ENCODE measurements at places on chromosomes 12 and 14. TPM values are rescaled to one million over a fixed set of nuclear protein-coding genes. Genes with fewer than 3 reads are reported as not detected.

DNA sequence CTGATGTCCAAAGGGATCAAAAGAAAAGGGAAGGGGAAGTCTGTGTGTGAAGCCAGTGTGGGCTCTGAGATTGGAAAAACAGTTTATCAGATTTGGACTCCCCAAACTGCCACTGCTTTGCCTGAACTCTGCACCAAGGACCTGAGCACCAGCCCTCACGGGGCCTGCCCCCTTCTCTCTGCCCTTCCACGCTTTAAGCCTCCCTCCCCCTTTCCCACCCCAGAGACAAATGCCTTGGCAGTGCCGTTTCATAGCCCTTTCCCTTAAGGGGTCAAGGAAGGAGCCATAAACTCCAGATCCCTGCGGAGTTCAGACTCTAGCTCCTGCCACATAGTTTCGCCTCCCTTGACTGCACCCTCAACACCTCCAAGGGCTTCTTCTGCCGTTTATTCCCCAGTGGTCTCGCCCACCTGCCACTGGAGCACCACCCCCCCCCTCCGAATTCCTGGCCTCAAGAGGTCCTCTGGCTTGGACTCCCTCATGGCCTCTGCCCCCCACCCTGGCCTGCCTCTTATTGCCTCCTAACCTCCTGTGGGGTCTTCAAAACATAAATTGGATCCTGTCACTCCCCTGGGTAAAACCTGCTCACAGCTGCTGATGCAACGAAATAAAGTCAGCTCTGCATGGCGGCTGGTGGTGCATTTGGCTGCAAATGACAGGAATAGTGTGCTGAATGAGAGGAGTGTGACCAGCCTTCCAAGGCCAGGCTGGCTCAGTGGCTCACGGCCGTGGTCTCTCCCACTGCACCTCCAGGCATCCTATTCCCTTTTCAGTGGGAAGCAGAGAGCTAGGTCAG is 18.8 kb downstream of the SLC25A29 start:
- H3K27ac ChIP-seq: no peak overlapping the region
- no peak overlapping the region for H3K4me3 ChIP-seq
- DNase-seq: no peak
- no peaks in the 10 kb centered on the region for H3K27me3 ChIP-seq

DNA sequence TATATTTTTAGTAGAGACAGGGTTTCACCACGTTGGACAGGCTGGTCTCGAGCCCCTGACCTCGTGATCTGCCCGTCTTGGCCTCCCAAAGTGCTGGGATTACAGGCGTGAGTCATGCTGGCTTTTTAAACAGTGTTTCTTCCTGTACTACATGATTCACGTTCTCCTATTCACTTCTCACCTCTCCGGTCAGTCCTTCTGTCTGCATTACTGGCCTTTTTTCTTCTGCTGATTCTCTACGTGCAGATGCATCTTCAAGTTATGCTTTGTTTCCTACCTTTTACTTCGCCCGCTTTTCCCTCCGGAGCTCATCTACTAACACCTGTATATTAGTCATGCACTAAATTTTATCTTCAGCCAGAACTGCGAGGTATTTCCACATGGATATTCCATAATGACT is 296.2 kb upstream of the FLRT2 start:
- H3K27me3 ChIP-seq: no peaks in the 10 kb centered on the region
- no peaks in the 10 kb centered on the region for H3K4me1 ChIP-seq
- no peak overlapping the region for H3K27ac ChIP-seq

GRCh38 chr12:59370933-59371332 is 224.9 kb upstream of the SLC16A7 start:
- DNase-seq: no peak
- H3K4me3 ChIP-seq: no peak overlapping the region
- no peak overlapping the region for H3K27ac ChIP-seq
- H3K36me3 ChIP-seq: no peaks in the 10 kb centered on the region
- H3K27me3 ChIP-seq: no peaks in the 10 kb centered on the region
- no peaks in the 10 kb centered on the region for H3K4me1 ChIP-seq

GRCh38 chr12:30640392-30640791 is 55.3 kb downstream of the IPO8 start:
- H3K36me3 ChIP-seq: peaks cover 35% of the 10 kb centered on the region
- H3K27me3 ChIP-seq: no peaks in the 10 kb centered on the region
- H3K4me3 ChIP-seq: no peak overlapping the region

DNA sequence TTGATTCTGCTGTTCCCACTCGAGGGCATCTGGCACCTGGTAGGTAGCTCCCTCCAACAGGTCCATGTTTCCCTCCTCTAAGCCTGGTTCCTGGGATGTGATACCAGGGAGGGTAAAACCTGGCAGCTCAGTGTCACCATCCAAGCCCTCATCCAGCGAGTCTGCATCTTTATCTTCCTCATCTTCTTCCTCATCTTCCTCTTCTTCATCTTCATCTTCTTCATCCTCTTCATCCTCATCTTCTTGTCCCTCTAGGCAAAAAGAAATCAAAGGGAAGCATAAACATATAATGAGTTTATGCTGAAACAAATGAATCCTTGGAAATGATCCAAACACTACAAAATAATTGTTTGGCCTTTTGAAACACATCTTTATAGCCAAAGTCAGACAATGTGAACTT is 55.3 kb downstream of the ARMH4 start:
- H3K27ac ChIP-seq: no peak overlapping the region
- no peak overlapping the region for H3K4me3 ChIP-seq
- no peaks in the 10 kb centered on the region for H3K27me3 ChIP-seq
- H3K36me3 ChIP-seq: no peaks in the 10 kb centered on the region

DNA sequence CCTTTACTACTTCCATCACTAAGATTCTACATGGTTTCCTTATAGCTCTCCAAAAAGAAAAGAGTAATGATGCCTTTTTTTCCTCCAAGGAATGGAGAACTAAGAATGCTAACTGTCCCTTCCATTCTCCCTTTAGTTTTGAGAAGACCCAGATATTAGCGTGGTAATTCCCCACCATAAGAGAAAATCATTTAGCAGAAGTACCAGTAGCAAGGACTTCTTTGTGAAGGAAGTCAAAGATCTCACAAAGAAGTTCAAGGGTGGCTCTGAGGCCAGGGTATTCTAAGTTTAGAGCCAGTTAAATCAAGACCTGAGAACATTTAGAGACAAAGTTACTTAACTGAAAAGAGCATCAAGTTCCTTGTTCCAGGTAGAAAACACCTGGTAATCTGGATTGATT is 7.3 kb downstream of the USP15 start:
- no peaks in the 10 kb centered on the region for H3K27me3 ChIP-seq
- no peaks in the 10 kb centered on the region for H3K36me3 ChIP-seq
- peaks cover 33% of the 10 kb centered on the region for H3K4me1 ChIP-seq
- no peak overlapping the region for H3K4me3 ChIP-seq
- H3K27ac ChIP-seq: no peak overlapping the region

DNA sequence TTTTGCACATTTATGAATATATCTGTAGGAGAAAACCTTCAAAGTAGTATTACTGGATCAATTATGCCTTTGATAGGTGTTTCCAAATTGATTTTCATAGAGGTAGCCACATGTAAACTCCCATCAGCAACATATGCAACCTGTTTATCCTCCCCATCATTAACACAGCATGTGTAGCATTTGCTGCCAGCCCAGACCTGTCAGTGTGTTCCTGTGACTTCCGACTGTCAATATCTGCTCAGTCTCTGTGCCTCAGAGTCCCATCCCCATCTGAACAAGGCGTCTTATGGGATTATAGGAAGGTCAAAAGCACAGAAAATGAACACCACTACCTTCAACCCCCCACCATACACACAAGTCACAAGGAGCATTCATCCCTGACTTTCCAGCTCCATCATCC is 9.5 kb upstream of the CAPRIN2 start:
- no peaks in the 10 kb centered on the region for H3K27me3 ChIP-seq
- no peaks in the 10 kb centered on the region for H3K4me1 ChIP-seq
- H3K4me3 ChIP-seq: no peak overlapping the region
- no peaks in the 10 kb centered on the region for H3K36me3 ChIP-seq
- no peak overlapping the region for H3K27ac ChIP-seq

GRCh38 chr12:104122298-104122697 is 15.7 kb downstream of the NFYB start:
- H3K4me3 ChIP-seq: no peak overlapping the region
- no peak overlapping the region for H3K27ac ChIP-seq
- no peaks in the 10 kb centered on the region for H3K27me3 ChIP-seq
- no peak for DNase-seq
- H3K36me3 ChIP-seq: peaks cover 6% of the 10 kb centered on the region
- no peaks in the 10 kb centered on the region for H3K4me1 ChIP-seq

DNA sequence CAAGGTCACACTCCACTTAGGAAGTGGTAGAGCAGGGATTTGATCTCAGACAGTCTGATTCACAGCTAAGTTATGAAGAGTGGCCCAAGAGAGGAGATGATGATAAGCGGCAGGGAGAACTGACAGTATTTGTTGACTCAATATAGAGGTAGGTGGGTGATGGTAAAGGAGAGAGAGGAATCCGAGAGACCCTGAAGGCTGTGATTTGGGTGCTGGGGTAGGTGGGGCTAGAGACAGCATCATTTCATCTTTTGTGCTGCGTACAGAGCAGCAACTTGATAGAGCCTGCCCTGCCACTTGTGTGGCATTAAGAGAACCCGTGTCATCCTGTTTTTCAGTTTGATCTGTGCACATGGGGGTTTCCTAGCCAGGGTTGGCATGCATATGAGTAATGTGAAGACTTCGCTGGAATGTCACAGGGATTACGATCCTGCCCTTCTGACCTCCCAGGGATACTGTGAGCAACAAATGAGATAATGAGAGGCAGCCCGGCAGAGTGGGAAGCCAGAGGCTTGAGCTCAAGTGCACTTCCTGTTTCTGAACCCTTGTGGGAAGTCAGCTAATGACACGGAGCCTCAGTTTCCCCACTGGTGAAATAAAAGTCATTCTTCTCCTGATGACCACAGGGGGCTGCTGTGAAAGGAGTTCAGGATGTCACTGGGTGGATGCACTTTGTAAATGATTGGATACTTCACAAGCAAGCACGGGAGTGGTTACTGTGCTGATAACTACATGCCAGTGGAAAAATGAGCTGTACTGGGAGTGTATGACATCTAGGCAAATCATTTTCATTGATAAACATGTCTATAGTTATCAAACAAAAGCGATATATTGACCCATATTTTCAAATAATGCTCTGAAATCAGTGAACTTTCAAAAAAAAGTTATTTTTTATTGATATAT is 59.5 kb upstream of the IGF1 start:
- DNase-seq: no peak
- H3K27ac ChIP-seq: no peak overlapping the region
- H3K4me3 ChIP-seq: no peak overlapping the region

GRCh38 chr12:62917926-62918325 is 17.0 kb downstream of the PPM1H start:
- DNase-seq: no peak
- no peaks in the 10 kb centered on the region for H3K36me3 ChIP-seq
- no peak overlapping the region for H3K27ac ChIP-seq
- no peaks in the 10 kb centered on the region for H3K27me3 ChIP-seq
- no peak overlapping the region for H3K4me3 ChIP-seq

- H3K27ac ChIP-seq: no peak overlapping the region
- H3K36me3 ChIP-seq: no peaks in the 10 kb centered on the region
- H3K27me3 ChIP-seq: peaks cover 18% of the 10 kb centered on the region
- peaks cover 26% of the 10 kb centered on the region for H3K4me1 ChIP-seq
- H3K4me3 ChIP-seq: peak overlapping the region; percentile 62
- no peak for DNase-seq
Observed at GRCh38 chr14:105087963-105088811, 23.0 kb upstream of the GPR132 start.

DNA sequence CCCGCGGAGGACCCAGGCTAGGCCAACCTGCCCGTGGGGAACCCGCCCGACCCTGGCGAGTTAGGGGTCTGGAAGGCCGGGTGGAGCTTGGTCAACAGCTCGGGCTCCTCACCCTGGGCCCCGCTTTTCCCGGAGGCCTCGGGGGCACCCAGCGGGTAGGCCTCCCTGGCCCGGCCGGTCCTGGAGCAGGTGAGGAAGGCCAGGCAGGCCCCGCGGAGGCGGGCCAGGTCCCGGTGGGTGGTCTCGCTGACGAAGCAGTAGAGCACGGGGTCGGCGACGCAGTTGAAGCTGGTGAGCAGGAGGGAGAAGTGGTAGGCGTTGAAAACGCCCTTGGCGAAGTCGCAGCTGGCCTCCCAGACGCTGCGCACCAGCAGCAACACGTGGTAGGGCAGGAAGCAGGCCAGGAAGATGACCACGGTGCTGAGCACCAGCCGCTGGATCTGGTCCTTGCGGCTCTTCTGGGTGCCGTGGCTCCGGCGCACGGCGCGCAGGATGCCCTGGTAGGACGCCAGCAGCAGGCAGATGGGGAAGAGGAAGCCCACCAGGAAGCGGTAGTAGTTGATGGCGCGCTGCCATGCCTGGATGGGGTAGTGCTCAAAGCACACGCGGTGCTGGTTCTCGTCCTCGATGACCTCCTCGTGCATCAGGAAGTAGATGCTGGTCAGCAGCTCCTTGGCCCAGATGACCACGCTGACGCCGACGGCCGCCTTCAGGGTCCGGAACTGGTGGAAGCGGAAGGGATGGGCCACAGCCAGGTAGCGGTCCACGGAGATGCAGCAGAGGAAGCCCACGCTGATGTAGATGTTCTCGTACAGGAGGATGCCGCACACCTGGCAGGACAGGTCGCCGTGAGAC is 10.3 kb downstream of the GPR68 start:
- no peak for DNase-seq
- H3K4me1 ChIP-seq: peaks cover 43% of the 10 kb centered on the region
- peaks cover 2% of the 10 kb centered on the region for H3K36me3 ChIP-seq
- H3K27me3 ChIP-seq: no peaks in the 10 kb centered on the region
- H3K4me3 ChIP-seq: no peak overlapping the region
- no peak overlapping the region for H3K27ac ChIP-seq

DNA sequence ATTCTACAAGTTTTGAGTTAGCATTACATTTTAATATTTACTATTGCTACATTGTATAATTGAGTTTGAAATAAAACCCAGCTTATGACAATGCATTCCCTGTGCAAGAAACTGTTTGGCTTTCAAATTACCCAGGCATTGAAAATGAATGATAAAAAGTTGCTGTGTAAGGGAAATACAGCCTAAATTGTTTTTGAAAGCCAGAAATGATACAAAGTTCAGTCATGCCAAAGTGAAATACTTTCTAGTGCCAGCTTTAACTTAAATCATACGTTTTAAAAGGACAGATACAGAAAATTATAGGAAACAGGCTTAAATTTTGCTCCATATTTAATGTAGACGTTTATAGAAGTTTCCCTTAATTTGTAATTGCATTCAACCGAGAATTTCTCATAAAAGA is 2.8 kb downstream of the MGAT2 start:
- peaks cover 11% of the 10 kb centered on the region for H3K36me3 ChIP-seq
- peak overlapping the region; percentile 3 for H3K4me3 ChIP-seq
- peaks cover 31% of the 10 kb centered on the region for H3K4me1 ChIP-seq
- H3K27me3 ChIP-seq: no peaks in the 10 kb centered on the region

DNA sequence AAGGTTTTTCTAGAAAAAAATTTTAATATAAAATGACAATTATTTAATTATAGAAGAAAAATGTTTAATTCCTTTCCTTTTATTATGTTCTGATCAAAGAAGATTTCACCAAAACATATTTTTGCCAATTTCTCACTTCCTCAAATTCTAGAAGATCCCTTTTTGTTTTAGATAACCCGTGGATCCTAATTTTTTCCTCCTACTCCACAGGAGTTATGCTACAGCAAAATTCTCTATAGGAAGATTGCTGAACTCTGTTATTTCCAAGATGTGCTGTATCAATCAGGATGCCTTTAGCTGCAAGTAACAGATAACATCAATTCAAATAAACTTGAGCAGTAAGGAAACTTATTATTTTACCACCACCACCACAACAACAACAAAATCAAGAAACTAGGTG is 3.8 kb upstream of the SNX6 start:
- H3K36me3 ChIP-seq: no peaks in the 10 kb centered on the region
- H3K4me3 ChIP-seq: no peak overlapping the region
- H3K27me3 ChIP-seq: no peaks in the 10 kb centered on the region
- H3K27ac ChIP-seq: no peak overlapping the region

The RASSF9 gene
- not detected for total RNA-seq

The CLEC1B gene
- not detected for total RNA-seq

The USP44 gene
- 7.0 TPM for total RNA-seq

The PAPLN gene
- 0.92 TPM for total RNA-seq
